ELR (cell line): ENCODE measurements at places on chromosomes 5 and 9.

GRCh38 chr5:77987331-77987730, 211.2 kb upstream of the TBCA start:
- no peak for DNase-seq

DNA sequence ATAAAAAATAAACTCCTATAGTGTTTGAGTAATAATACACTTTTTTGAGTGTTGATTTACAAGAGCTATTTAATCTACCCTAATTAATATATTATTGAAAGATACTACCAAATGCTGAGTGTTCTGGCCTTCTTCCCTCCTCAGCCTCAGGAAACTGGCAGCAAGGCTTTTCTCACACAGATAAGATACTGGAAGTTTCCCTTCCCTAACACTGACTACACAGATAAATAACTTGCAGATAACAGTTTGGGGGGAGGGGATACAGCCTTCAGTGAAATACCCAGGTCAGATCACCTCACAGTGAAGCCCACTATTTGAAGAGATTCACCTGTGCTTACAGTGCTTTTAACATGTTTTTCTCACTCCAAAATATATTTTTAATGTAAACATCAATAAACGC, 1.6 kb upstream of the NIPSNAP3A start:
- DNase-seq = no peak

GRCh38 chr5:73615085-73615484, 10.9 kb upstream of the ARHGEF28 start:
- peak; percentile 41 for DNase-seq

- no peak for DNase-seq
These were observed 21.4 kb downstream of the SPINK1 start for GRCh38 chr5:147809830-147810666.

DNA sequence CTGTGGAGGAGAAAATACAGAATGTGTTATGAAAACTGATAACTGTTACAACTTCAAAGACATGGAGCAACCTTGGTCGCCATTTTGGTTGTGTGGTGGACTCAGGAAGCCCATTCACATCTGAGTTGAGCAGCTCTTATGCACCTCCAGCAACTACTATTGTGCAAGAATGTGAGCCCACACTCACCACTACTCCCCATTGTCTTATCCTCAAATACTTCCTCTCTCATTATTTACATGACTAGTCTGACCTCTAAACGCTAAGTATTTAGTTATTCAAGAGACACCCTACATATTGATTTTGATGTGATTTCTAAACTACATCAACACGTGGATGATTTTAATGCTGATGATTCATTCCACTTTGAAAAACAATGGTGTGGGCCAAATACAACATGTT, 516.6 kb upstream of the CLINT1 start:
- DNase-seq = no peak

DNA sequence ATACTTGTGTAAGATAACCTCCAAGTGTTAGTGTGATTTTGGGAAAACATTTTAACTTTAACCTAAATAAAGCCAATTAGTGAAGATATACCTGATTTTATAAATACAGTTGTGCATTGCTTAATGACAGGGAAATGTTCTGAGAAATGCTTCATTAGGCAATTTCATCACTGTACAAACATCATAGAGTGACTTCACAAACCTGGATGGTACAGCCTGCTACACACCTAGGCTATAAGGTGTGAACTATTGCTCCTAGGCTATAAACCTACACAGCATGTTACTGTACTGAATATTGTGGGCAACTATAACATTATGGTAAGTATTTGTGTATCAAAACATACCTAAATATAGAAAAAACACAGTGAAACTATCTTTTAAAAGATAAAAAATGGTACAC, 166.8 kb upstream of the TARS1 start:
- DNase-seq = no peak
